ENCODE measurements at places on chromosomes 6 and 20.

- DNase-seq = no peak
These were observed 112.2 kb upstream of the ADTRP start for GRCh38 chr6:11890849-11891248.

DNA sequence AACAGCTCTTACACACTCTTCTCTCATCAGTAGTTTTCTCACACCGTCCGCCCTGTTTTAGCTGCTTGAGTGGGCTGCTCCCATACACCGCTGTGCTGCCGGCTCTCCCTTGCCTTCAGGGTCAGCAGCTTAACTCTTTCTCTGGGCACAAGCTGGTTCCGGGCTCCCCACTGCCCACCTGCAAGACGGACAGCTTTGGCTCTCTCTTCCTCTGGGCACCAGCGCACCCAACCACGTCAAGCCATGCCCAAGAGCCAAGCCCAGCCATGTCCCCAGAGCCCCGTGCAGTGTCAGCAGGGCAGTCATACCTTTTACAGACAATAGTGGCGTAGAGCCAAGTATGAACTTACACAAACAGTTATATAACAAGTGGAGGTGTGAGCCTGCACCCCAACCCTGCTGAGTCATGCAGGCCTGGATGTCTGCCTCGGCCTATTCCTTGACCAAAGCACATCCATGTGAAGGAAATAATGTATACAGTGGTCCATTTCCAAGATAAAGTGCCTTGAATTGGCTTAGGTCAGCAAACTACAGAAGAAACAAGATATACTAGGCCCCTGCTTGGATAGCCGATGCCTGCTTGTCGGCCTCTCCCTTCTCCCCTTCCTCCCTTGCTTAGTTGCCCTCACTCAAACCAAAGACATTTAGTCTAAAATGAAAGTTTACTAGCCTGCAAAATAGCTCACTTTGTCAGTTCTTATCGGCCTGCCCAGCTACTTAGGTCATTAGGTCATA, 89.3 kb downstream of the JPH2 start:
- DNase-seq = no peak

GRCh38 chr20:45821947-45822346, 5.2 kb downstream of the TNNC2 start:
- no peak for DNase-seq

DNA sequence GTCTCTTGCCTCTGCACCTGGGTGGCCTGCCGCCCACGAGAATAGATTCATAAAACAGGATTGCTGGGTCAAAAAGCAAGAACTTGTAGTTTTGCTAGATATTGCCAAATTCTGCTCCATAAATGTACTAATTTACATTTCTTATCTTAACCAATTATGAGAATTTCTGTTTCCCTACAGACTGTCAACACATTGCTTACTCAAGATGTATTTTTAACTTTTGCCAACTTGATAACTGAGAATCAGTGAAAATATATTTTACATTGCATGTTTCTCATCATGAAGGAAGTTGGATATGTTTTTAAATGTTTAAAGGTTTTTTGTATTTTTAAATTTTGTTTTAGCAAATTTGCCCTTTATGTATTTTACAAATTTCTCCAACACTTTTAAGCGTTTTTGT, 664.8 kb downstream of the MMUT start:
- no peak for DNase-seq

DNA sequence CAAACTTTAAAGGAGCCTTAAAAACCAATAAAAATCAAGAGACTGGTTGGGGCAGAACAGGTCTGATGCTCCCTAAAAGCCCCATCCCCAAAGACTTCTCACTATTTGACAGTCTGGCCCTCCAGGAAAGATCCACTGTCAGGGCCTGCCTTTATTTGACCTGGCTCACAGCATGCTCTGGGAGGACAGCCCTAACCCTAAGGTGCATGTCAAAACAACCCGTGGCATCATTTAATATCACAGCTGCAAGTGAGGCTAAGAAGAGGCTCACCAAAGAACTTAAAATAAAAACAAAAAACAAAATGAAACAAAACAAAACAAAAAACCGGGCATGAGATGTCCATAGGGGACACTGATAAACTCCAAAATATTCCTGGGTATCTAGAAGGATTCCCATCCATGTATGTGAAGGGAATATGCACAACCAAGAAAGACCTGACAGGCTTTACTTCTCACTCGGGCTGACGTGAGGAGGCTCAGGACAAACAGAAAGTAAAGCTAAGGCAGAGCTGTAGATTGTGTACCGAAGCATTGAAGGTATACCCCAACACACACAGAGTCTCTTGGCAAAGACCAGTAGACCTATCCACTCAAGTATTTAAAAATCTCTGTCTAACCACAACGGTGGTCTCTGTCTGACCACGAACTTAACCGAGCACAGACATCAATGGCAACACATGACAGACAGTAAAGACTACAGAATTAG, 57.3 kb downstream of the AHI1 start:
- no peak for DNase-seq

GRCh38 chr6:78868116-78868515, 765 bp downstream of the IRAK1BP1 start:
- no peak for DNase-seq

DNA sequence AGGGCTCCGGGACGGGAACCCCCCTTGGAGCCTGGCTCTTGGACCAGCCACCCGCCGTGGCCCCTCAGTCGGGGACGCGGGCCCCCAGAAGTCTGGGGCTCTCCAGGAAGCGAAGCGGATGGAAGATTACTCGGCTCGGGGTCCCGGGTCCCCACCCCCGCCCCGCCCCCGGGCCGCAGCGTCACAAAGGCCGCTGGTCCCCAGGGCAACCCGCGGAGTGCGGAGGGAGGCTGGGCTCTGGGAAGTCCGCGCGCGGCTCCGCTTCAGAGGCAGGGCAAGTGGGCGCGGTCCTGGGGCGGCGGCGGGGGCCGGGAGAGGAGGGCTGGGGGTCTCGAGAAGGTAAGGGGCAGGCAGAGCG, at the start of gene FNDC11:
Gene FNDC11 (plus strand): TSS at position 227 of the 358 bp plus-strand sequence. CDS start 1,505 bp downstream, outside the sequence.
- DNase-seq = no peak

- no peak for DNase-seq
These were observed 19.4 kb upstream of the MRGBP start for GRCh38 chr20:62776692-62777527.

DNA sequence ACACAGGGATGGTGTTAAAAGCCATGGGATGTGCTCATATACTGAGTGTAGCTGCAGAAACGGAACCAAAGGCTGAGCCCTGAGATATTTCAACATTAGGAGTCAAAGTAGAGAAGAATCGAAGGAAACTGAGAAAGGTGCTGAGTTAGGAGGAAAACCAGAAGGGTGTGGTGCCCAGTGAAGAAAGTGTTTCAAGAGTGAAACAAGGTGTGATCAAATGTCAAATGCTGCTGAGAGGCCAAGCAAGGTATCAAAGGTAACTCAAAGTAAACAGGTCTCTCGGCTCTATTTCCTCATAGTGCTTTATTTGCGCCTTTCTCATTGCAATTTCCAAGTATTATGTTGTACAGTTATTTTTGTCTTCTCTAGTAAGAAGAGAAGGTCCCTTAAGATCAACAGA, 94.1 kb downstream of the PRDM1 start:
- DNase-seq = no peak

DNA sequence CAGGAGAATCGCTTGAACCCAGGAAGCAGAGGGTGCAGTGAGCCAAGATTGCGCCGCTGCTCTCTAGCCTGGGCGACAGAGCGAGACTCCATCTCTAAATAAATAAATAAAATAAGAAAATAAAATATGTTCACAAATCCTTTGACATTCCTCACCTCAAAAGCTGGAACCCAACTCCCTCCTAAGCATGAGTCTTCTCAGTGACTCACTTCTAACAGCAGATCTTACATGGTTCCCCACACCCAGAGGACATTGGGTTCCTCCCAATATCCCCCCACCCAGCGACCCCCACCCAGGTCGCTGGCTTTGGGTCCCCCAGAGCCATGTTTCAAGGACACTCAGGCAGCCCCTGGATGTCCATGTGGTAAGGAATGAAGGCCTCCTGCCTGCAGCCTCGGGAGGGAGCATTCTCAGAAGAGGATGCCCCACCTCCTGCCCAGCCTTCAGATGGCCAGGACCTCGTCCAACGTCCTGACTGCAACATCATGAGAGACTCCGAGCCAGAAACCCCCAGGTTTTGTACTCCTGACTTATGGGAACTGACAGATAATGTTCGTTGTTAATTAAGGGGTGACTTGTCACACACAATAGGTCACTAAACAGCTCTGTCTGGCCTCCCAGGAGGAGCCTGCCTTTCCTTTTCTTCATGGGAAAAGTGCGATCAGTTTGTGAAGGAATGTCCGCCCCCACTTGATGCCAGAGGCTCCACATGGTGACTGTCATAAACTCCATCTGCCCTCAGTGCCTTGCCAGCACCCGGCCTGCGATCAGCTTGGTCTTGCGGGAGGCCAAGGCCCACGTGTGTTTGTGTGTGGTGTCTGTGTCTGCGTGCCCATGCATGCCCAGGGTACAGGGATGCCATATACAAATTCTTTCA, 10.1 kb upstream of the GMEB2 start:
- no peak for DNase-seq

GRCh38 chr6:156949376-156949775, 172.2 kb downstream of the ARID1B start:
- DNase-seq = no peak

DNA sequence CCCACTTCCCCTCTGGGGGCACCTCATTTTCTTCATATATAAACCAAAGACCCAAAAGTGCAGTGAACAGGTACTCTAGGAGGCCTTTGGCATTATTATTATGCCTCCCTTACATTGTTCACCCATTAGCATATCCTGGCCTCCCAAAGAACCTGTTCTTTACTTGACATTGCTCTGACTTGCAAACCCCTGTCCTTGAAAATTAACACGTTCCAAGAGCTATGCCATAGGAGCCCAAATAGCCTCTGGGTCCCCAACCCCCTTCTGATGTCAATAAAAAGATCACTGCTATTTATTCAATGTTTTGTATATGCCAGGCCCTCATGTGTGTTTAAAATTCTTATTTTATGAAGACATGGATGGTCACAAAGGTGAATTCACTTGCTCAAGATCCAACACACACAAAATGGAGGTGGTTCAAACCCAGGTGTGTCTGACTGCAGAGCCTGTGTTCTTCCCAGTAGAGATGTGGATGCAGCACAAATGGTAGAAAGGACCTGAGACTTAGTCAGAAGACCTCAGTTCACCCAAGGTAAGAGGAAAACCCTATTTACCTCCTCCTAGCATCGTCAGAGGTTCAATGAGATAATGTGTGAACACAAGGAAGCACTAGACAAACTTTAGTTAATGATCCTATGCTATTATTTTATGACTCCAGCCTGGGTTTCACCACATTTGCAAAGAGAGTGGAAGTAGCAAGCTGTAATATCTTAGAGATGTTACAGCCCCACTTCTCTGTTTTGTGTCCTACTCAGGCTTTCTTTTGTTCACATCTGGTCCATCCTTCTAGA, 36.6 kb downstream of the BCL2L1 start:
- DNase-seq = no peak

DNA sequence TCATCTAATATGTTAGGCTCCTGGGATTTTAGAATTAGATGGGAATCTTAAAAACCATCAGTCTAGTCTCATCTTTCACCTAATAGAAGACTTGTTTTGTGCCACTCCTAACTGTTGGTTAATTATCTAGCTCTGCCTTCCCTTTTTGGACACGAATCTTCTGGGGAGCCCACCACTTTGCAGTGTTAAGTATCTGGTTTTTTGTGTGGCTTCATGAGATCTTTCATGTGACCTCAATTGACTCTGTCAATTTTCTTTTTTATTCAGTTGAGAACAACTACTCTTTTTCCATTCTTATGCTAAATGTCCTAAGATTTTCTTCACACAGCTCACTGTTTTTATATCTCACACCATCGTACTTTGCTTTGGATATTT, 16.9 kb downstream of the TBPL1 start:
- no peak for DNase-seq

DNA sequence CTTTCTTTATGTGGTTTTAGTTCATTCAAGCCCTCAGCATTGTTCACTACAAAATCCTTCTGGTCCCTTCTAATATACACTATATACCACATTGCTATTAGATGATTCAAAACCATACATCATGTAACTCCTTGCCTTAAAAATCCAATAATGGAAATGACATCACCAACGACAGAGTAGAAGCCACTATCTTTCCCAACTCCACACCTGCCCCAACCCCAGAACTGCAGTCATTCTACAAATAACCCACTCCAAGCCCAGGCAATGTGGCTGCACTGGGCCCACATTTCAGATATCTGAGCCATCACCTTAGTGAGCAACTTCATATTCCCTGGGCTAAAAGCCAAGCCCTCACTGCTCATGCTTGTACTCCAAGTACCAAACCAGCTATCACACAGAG, 22.6 kb upstream of the RUNX2 start:
- no peak for DNase-seq

DNA sequence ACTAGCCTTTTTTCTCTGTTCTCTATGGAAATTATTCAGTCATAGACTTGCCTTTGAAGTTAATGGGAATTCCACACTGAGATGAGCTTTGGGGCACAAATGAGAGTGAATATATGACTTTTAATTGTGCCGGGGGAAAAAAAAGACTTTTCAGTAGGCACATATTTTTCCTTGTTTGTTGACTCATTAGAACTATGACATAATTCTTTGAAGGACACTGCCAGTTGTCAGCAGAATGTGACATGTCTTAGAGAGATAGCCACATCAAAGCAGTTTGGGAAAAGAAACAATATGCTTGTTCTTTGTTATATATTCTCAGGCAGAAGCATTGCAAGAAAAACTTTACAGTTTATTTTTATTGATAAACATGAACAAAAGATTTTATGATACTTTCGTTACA, 138.3 kb downstream of the COL9A1 start:
- DNase-seq = no peak

DNA sequence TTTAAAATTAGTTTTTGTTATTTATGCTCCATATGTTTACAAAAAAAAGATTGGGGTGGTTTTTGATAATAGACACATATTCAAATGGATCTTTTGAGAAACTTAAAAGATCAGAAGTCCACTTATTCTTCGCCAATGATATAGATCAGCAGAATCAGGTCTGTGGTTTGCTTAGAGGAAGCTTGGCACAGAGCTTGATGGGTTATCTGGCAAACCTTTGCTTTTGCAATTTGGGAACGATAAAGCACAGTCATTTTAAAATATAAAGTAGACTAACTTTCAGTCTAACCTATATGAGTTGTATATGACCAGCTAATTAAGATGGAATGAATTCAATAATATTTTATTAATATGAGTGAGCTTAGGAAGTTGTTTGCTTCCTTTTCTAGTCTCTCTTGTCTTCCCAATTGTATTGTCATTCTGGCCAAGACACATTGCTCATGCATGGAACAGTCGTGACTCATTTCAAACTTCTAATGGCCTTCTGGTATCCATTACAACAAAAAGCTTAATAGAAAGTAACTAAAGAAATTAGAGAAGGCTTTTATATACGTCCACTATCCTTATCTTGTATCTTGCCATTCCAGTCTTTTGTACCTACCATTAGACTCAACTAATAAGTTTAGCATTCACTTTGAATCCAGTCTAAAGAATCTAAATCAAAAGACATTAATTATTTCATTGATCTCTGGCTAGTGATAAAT, 118.7 kb downstream of the TBX18 start:
- DNase-seq = no peak
